CD8-positive, alpha-beta T cell (primary cell): ENCODE measurements at places on chromosomes 3 and 15.

DNA sequence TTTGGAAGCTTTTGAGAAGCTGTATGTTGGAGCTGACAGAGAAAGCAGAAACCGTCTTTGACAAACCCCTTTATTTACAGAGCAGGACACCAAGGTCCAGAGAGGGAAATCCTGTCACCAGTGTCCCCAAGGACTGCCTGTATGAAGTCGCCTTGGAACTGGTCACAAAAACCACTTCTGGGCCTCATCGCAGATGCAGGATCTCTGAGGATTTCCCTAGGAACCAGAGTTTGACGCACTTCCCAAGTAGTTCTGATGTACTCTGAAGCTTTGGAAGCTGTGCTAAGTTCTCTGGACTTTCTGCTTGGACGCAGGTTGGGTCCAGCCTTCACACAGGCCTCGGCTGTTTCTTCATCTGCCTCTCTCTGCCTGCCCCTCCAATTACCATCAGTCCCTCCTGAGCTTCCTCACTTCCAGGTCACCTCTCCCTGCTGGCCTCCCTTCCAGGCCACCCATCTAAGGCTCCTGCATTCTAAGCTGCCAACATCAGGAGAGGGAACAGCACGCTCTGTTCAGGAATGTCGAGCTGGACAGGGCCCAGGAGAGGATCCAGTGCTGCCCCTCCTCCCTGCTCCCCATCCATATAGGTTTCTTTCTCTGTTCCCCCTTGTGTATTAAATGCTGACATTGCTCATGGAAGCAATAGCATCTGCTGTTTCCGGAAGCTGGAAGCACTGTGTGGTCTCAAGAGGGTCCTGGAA, 270.8 kb downstream of the OPA1 start:
- DNase-seq = no peak

GRCh38 chr3:126111566-126112475, 27.9 kb upstream of the SLC41A3 start:
- no peak for DNase-seq

GRCh38 chr3:159032311-159032710, 230.5 kb downstream of the MFSD1 start:
- DNase-seq = no peak

- DNase-seq = no peak
These were observed 239.1 kb upstream of the ROPN1 start for GRCh38 chr3:124230998-124231397.

GRCh38 chr15:48876057-48876456, 1.9 kb upstream of the EID1 start:
- DNase-seq = no peak

GRCh38 chr3:156180077-156180476, 59.7 kb downstream of the KCNAB1 start:
- DNase-seq = no peak

DNA sequence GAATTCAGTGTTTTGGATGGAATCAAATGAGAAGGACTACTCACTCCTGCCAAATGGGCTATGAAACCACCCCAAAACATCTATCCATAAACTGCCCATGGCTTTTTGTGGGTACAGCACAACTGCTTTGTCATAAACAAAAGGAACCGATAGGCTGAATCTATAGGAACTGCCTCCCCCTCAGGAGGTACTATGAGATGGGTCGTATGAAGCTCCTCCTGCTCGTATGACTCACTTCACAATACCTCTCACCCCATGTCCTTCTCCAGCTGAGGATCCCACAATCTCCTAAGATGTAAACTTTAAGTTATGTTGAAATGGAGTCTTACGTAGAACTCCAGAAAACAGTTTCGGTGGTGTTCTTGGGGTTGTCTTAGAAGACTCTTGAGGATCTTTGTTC, 129.9 kb upstream of the SAMMSON start:
- no peak for DNase-seq

GRCh38 chr3:165549037-165549436, 288.2 kb downstream of the BCHE start:
- no peak for DNase-seq

- no peak for DNase-seq
These were observed 681.2 kb upstream of the GRM7 start for GRCh38 chr3:6179761-6180160.

DNA sequence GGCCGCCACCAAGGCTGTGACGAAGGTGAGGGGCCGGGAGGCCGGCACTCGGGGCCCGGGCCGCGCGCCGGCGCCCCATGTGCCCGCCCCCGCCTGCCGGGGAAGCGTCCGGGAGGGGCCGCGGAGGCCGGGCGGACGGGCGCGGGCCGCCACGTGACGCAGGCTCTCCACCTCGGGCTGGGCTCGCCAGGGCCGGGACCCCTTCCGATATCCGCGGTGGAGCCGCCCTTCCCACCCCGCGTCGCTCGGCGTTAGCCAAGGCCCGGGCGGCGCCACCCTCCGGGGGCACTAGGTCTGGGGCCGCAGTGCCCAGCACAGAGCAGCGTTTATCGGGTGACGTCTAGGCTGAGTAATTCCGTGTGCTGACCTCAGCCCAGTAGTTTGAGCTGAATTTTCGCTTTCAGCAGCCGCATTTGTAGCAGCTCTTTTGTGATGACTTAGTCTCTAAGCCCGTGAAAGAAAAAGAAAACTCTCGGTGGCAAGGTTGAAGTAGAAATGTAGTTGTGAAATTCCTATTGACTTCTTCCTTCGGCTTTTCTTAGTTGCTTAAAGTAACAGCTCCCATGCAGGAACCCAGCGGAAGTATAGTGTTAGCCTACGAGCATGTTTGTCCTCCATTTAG, 885 bp downstream of the CDV3 start:
- peak; percentile 86 for DNase-seq

- no peak for DNase-seq
These were observed 17.9 kb upstream of the SLC2A2 start for GRCh38 chr3:171044384-171044783.

- DNase-seq = no peak
These were observed 7.4 kb downstream of the ZIC4 start for GRCh38 chr3:147398813-147399534.

- DNase-seq = no peak
These were observed 58.2 kb downstream of the PHLDB2 start for GRCh38 chr3:111917300-111917699.

- DNase-seq = no peak
These were observed 26.1 kb downstream of the FAM174B start for GRCh38 chr15:92629276-92629974.

- no peak for DNase-seq
These were observed 100.7 kb downstream of the ASB7 start for GRCh38 chr15:100703032-100703578.

DNA sequence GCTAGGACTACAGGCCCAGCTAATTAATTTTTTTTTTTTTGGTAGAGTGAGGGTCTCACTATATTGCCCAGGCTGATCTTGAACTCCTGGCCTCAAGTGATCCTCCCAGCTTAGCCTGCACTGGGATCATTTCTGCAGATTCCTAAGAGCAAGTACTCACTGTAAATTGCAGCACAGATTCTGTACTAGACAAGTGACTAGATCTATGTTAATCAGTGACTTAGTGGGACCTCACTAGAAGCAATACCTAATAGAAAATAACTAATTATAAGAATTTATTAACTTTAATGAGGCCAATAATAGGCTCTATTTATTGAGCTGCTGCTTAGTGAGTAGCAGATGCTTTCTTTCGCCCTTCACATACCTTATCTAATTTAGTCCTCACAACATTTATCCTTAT, 10.6 kb upstream of the UTS2B start:
- DNase-seq = no peak

DNA sequence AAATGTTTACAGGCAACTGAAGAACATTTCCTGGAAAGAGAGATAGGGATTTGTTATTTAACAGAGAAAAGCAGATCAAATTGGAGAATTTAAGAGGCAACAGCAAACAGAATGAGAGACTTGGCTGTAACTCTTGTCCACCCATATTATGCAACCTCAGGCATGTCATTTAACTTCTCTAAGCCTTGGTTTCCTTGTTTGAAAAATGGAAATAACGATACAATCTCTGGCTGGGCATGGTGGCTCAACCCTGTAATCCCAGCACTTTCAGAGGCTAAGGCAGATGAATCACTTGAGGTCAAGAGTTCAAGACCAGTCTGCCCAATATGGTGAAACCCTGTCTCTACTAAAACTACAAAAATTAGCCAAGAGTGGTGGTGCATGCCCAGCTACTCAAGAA, 23.7 kb downstream of the ARRDC4 start:
- DNase-seq = no peak

DNA sequence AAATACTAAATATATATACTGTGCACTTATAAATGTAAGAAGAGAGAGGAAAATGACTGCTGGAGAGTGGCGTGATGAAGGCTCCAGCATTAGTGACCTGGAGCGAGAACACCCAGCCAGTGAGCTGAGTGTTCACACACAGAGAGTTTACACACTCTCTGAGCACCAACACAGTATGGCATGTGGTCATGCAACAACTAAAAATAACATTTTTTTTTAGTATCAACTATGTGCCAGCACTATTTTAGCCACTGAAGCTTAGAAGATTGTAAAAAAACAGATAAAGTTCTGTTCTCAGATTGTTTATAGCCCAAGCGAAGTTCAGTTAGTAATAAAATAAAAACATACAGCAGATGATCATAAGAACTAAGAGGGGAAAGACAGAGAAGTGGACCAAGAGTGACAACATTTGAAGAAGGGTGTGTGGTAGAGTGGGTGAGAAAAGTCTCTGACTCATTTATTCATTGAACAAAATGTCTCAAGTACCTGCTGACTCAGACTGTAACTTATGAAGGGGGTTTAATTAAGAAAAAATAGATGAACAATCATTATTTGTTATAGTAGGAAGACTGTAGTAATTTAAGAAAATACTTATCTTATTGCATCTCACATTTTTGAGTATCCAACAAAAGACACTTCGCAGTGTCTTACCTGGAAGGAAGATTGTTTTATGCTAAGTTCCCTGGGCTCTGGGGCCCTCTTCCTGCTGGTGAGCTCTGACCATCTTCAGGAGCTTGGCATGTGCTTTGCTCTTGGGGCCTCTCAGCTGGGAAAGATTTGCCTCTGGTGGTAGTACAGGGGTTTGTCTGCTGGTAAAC, 43.8 kb downstream of the GAP43 start:
- DNase-seq = no peak

DNA sequence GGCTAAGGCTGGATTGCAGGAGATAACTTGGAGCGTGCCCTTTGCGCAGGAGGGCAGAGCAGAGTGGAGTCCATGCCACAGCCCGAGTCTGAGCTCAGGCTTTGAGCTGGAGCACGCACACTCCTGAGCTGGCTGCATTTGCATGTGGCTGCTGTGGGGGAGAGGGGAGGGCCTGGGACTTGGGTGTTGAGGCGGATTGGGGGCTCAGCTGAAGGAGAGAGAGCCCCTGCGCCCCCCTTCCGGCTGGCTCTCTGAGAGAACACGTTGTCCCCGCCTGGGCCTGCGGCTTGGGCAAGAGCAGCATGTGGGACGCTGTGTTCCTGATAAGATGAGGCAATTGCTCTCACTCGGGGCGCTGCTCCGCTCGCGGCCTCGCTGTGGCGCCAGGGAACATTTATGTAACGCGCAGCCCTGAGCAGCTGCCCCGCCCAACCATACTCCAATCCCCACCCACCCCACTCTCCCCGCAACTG, 39.1 kb downstream of the KLF13 start:
- peak; percentile 59 for DNase-seq

- no peak for DNase-seq
These were observed 170.1 kb downstream of the CNTN4 start for GRCh38 chr3:2268779-2269178.

- DNase-seq = no peak
These were observed 204.2 kb upstream of the ICE2 start for GRCh38 chr15:60683156-60683555.

GRCh38 chr3:133996996-133997395, 32.7 kb downstream of the SLCO2A1 start:
- DNase-seq = no peak

DNA sequence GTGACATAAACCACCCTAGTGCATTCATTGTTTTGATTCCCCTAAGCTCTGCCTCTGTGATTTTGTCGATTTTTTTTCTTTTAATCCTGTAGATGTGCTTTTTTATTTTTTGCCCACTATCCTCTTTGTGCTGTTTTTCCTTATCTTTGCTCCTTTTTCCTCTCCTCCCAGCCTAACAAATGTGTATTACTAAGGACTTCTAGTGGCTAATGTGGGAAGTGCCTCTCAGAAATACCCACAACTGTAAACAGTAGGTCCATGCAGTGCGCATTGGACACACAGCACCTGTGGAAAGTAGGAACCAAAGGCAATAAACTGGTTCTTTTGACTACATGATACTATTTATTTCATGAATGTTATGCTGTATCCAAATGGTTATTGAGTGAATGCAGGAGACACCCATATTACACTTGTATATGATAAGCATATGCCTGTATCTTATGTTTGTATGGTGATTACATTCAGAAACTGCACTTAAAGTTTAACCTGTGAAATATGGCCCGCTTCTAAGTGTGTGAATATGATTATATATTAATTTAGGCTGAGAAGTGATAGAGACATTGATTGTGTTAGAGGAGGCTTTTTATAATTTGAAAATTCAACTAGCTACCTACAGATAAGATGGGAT, 147.8 kb downstream of the PLCL2 start:
- no peak for DNase-seq

- no peak for DNase-seq
These were observed 116.7 kb upstream of the LINGO1 start for GRCh38 chr15:77749236-77749997.

GRCh38 chr3:176147251-176147650, 1050.0 kb downstream of the TBL1XR1 start:
- no peak for DNase-seq

DNA sequence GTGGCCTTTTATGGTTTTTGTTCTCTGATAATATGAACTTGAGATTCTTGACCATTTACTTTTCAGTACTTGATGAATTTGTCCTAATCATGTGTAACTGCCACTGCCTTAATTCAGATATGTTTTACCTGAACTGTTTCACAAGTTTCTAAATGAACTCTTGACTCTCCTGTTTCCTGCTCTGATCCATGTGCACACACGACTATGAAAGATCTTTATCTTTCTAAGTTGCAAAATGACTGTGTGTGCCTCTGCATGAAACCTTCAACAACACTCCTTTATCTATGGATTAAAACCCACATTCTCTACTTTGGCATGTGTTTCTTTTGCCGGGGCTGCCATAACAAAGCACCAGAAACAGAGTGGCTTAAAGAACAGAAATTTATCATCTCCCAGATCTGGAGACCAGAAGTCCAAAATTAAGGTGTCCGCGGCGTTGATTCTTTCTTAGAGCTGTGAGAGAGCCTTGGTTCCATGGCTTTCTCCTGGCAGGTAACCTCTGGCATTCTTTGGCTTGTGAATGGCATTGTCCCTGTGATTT, 275.0 kb downstream of the ADAMTSL3 start:
- DNase-seq = no peak

- DNase-seq = no peak
These were observed 8.8 kb downstream of the TMEM40 start for GRCh38 chr3:12750223-12750622.

GRCh38 chr3:195853036-195853435, 41.3 kb upstream of the MUC4 start:
- no peak for DNase-seq

DNA sequence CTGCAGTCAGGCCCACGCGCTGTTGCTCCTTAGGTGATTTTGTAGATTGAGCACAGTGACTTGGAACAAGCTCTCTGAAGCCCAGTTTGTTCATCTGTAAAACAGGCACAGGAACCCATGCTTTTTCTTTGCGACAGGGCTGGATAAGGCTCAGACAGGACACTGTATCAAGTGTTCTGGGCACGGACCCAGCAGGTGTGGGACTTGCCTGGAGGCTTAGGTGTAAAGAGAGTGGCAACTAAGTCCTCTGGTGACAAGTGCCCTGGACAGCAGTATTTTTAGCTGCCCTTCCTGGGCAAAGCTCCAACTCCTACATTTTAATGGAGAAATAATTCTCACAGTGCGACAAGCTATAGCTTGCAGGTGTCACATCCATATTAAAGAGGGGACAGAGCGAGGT, 32.2 kb downstream of the CD276 start:
- no peak for DNase-seq

- DNase-seq = no peak
These were observed 18.0 kb downstream of the SRGAP3 start for GRCh38 chr3:9231471-9231870.
